ENCODE measurements at places on chromosomes 5 and 9.

DNA sequence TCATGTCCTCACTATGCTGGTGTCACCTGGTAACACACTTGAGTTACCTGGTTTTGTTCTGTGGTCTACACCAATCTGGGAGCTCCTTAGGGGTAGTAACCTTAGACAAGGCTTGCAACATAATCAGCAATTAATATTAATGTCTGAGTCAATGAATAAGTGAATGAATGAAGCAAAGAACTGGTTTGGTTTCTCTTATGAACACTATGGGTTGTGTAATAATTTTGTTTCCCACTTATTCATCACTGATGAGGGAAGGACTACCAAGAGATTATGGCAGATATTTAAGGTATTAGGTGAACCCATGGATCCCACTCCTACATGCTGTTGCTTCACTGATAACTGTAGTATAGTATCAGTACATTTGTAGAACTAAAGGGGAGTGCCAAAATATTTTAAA is 116.0 kb downstream of the SLC12A2 start:
- no peak for DNase-seq

- DNase-seq, result no peak
These were observed 135.5 kb upstream of the PRLR start for GRCh38 chr5:35365758-35366157.

DNA sequence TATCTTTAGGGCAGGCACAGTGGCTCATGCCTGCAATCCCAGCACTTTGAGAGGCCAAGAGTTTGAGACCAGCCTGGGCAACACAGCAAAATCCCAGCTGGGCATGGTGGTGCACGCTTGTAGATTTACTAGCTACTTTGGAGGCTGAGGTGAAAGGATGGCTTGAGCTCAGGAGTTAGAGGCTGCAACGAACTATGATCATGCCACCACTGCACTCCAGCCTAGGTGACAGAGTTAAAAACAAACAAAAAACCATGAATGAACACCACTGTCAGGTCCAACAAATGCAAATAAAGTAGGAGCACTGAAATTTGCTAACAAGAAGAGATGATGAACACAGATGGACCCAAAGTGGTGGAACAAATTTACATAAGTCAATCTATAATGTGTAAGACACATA is 4.9 kb downstream of the PTBP3 start:
- DNase-seq, result no peak

DNA sequence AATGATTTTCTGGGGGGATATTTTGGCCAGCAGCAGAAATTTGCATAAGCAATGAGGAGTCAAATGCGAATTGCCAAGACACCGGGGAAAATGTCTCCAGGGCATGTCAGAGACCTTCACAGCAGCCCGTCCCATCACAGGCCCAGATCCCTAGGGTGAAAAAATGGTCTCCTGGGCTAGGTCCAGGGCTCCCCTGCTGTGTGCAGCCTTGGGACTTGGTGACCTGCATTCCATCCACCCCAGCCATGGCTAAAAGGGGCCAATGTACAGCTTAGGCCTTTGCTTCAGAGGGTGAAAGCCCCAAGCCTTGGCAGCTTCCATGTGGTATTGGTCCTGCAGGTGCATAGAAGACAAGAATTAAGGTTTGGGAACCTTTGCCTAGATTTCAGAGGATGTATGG is 534.5 kb upstream of the MEF2C start:
- no peak for DNase-seq

DNA sequence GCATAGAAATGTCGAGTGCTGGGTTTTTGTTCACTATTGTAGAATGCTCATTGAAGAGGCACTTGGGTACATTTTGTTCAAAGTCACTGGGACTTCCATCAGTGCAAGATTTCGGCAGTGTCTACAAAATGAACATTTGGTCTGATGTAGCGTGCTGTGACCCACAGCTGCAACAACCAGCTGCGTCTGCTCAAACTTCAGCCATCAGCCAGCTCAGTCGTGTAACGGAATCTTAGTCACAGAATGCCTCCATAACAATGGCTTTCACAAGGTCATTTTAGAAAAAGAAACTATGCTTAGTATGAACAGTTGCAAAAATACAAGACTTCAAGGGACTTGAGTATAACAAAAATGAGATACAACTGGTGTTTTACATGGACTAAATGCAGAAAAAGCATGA is 828.1 kb upstream of the GRAMD2B start:
- DNase-seq, result no peak

DNA sequence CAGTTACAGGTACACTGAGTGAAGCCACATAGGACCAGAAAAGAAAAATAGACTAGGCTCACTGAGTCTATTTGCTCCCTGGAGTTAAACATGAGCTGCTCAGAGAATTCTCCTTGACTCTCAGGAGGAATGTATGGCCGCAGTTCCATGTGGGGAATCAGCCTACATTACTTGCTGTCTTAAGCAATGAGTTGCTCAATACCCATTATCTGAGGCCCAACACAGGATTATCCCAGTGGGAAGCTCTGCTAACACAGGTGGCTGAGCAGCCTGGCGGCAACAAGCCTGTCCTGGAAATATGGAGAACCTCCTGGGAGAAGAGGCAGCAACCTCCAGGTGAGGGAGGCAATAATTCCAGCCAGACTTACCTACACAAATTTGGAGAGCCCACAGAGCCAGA is 177.5 kb upstream of the NREP start:
- DNase-seq, result no peak

GRCh38 chr5:53943938-53944337 is 366.4 kb downstream of the ARL15 start:
- DNase-seq, result no peak

DNA sequence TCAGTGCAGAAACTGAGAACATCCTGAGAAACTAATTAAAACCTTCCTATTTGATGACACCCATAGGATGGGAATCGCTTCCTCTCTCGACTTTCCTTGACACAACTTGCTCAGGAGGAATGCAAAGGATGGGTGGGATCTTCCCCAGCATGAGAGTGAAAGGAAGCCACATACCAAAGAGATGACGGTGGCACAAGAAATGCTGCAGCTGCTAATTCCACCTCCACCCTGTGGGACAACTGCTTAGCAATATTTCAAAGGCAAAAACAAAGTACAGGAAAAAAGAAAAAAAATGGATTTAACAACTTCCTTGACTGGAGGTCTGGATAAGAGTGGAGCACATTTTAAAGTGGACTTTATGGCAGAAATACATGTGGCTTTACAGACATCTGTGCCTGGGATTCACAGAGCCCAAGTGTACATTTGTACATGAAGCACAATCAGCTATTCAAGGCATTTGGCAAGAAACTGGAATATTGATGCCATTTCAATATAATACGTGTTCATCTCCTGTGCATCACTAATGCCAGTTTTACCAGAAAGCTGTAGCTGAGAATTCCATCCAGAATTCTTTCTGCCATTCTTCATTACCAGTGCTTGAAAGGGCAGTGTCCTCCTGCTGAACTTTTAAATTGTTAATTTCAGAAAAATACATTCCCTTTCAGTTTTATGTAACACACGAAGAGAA is 359.2 kb upstream of the ACTBL2 start:
- no peak for DNase-seq

- DNase-seq, result no peak
These were observed 126.4 kb upstream of the ADAMTSL1 start for GRCh38 chr9:18347386-18348082.

GRCh38 chr5:39137819-39138451 is 63.7 kb upstream of the RICTOR start:
- no peak for DNase-seq

GRCh38 chr9:79013715-79014610 is 557.8 kb upstream of the TLE4 start:
- DNase-seq, result no peak

- DNase-seq, result no peak
These were observed 79.4 kb upstream of the SAP30L start for GRCh38 chr5:154366353-154366752.

DNA sequence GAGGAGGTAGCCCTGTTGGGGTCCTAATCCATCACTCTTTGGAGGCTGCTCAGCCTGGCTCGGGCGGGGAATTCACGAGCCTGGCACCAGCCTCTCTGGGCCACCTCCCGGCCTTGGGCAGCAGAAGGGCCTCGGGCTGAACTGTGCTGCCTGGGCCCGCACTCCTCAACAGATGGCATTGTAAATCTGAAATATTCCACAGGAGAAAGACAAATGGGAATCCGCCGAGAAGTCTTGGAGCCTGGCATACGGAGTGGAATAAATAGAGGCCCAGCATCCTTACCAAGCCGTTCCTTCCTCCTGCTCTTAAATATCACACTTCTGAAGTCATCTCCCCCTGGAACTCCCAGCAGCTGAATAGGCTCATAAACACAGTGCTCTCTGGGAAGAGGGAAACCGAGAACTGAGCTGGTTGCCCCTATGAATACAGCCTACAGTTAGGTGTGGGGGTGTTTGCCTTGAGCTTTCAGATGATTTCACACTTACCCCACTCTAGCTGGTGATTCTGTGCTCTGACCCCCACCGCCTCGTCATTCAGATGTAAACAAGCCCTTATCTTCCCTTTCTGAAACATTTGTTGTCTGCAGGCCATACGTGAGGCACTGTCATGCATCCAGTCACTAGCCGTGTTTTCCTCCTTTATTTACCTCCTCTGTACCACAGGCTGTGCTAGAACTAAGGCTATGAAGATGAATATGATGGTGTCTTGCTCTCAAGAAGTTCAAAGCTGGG is 455.0 kb upstream of the CLINT1 start:
- DNase-seq, result no peak

DNA sequence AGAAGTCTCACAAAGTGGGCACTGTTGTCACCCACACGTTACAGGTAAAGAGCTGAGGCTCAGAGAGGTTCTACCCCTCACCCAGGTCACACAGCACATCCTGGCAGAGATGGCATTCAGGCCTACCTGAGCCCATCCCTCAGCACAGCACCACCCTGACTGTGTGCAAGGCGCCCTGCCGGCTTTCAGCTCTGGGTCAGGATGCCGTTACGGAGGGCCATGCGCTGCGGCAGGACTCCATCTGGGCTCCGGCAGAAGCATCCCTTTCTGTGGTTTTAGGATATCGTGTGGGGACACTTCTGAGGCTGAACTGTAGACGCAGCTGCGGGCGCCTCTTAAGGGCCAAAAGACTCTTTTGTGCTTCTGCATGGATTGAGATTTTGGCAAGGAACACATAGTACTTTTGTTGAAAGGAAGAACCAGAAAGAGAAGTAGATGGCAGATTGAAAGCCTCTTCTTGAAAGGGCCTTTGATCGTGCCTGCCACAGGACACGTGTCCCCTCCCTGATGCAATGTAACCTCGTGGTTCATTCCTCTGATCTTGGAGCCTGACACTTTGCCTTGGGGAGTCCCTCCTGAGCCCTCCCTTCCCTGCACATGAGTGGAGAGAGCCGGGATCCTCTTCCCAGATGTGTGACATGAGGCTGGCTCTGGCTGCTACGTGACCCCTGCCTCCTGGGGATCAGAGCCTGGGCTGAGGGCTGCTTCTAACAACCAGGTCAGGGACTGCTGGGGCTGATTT is 31.3 kb downstream of the USP20 start:
- no peak for DNase-seq

- no peak for DNase-seq
These were observed 5.1 kb upstream of the ANXA2R start for GRCh38 chr5:43045236-43045635.

GRCh38 chr5:129141078-129141477 is 46.5 kb downstream of the ISOC1 start:
- DNase-seq, result no peak

- DNase-seq, result no peak
These were observed 305.5 kb downstream of the ZSWIM6 start for GRCh38 chr5:61637566-61637965.

DNA sequence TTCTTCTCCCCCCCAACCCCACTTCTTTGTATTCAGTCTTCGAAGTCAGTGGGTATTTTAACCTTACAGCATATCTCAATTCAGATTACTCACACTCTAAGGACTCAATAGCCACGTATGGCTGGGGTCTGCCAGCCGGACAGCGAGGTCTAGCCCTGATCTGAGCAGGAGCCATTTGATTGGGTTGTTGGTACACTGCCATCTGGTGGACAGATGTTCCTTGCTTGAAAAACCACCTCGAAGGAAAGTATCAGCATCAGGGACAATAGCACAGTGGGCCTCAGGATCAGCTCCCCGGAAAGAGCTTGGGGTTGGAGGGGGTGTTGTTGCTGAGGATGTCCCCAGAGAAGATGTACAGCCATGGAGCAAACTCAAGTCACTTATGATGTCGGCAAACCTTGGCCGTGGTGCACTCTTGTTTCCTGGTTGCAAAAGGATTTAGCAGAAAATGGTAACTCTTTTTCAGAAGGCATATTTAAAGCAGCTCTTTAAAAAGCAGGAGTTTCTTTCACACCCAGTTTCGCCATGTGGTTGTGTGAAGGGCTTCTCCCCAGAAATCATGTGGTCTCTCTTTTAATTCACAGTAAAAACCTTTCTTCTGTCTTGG is 31.7 kb upstream of the KCNMB1 start:
- no peak for DNase-seq

GRCh38 chr5:33925278-33925677 is 10.9 kb upstream of the RXFP3 start:
- DNase-seq, result no peak

DNA sequence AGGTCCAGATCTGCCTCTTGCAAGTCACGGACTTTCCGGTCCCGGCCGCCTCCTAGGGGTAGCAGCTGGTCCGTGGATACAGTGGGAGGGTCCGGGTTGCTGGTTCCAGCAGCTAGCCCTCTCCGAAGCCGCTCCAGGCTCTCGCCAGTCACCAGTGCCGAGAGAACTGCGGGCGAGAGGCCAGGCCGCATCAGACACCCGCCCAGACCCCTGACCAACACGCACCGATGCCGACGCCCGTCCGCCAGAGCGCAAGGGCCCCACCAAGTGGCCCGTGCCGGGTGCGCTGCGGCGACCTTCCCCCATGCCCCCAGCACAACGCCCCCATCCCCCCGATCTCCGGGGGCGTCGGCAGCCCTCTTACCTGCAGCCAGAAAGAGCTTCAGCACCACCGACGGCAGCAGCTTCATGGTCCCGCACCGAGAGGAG is 470 bp downstream of the HBEGF start:
- DNase-seq, result peak; percentile 91

DNA sequence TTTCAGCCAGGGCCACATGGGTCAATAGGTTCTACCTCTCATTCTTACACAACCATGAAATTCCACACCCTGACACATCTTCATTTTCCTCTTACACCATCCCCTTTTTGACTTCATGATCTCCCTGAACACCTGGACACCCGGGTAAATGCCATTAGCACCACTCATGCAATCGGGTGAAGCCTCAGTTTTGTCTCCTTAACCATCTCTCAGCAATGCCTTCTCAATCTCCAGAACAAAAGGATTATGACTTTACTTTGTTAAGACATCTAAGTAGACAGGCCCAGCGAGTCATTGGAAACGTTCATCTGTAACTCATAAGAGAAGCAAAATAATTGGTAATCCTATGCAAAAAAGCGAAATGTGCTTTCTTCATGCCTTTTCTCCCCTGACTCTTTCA is 49.9 kb downstream of the ADAMTS12 start:
- no peak for DNase-seq
